MG63 (cell line): ENCODE measurements at places on chromosomes 6 and 20.

DNA sequence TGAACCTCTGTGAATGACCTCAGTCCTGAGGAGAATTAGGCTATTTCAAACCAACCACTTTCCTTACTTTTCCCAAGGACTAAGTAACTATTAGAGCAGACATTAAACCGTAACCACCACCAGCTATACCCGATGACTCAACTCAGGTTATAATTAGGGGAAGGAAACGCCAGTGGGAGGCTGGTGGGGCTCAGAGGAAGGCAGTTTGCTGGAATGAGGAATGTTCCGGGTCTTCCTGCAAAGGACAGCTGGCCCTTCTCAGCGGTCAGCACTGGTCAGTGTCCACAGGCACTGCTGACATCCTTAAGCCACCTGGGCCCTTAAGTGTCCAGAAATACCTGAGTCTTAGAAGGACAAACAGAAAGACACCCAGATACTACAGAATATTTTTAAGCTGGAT lies 515.2 kb downstream of the MAFB start:
- no peak for DNase-seq

- DNase-seq = no peak
Observed at GRCh38 chr20:6070829-6071695, 17.2 kb upstream of the LRRN4 start.

GRCh38 chr6:126374372-126374771 lies 34.5 kb downstream of the CENPW start:
- DNase-seq = no peak

GRCh38 chr6:11272491-11273192 lies 40.2 kb upstream of the NEDD9 start:
- DNase-seq = no peak

DNA sequence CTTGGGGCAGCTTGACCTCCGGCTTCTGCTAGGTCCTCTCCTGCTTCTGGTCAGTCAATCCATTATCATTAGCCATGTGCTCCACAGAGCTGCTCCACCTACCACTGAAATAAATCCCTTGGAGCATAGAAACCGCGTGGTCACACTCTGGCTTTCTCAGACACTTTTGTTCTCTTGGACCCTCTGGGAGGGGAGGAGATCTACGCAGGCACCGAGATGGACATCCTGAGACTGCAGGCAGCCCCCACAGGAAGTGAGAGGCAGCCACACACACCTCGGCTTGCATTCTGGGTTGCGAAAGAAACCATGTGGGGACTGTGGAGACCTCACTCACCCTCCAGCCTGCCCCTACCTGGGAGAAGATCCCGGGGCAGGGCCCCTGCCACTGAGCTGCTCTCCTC lies 79.5 kb downstream of the FYN start:
- DNase-seq = no peak

DNA sequence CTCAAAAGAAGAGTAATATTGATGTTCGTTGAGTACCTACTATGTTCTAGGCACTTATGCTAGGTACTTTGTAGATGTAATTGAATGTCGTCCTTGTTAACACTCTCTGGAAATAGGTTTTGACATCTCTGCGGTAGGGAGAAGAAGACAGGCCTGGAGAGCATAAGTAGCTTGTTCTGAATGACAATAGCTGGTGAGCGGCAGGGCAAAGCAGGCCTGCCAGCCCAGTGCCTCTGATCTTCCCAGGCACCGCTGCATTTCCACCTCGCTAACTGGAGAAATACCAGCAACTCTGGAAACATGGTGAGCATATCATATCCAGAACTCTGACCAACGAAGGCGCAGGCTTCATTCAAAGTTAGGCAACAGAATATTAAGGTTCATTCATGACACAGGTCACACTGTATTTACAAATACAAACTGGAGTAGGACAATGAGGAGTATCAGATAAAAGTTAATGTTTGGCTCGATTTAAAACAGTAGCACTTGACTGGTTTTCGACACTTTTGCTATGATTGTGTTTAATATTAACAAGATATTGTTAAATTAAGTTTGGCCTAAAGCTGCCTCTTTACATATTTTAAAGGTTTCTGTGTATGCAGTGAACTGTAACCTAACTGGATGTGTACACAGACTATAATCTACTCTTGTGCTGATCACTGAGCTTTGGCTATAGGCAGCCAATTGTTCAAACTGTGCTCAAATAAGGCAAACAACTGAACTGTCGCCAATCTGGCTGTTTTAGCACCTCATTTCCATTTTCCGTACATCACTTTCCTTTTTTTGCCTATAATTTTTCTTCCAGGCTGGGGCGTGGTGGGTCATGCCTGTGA lies 54.1 kb downstream of the PPP1R3G start:
- DNase-seq = no peak

DNA sequence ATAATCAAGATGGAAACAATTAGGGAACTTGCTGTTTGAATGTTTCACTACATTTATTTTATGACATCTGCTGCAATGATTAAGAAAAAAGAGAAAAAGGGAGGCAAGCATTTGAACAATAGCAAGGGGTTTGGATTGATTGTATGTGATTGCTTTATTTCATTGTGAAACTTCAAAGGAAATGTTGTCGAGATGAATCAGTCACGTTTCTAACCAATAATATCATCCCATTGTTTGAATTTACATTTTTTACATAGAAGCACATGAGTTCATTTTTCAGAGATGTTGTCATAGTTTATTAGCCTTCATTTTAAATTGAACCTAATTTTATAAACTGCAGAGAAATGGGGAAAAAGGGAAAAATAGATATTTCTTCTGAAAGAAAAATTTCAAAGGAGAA lies 572.0 kb downstream of the KIF16B start:
- no peak for DNase-seq

GRCh38 chr6:105644691-105645090 lies 241.8 kb upstream of the PREP start:
- no peak for DNase-seq

DNA sequence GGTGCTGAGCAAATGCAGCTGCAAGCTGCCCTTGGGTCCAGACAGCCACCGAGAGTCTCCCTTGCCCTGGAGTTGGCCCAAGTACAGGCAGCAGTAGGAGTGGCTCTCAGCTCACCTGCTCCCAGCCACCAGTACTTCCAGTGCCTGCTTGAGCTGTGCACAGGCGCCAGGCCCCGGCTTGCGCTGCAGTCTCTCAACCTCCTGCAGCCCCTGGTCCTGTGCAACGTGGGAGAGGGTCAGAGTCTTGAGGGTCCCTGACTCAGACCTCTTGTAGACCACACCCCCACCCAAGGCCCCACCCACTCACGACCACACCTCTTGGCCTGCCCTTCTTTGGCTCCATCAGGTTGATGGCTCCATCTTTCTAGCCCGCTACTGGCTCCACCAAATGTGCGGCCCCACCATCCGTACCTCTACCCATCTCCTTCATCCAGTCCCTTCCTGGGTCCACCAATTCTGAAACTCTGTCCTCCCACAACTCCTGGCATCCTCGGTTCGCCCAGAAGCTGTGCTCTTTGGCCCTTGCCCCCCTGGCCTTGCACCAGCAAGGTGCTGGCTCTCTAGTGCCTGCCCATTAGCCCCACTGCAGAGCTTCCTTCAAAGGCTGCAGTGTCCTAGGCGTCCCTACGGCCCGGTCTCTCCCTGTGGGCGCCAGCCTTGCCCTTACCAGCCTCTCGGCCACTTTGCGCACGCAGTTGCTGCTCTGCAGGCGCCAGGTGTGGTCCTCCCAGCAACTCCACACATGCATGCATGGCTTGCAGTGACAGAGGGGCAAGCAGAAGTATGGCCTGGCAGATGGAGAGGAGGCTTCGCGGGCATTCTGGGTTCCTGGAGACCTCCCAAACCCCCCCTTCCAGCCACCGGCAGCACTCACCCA lies 16.5 kb upstream of the SPAG4 start:
- DNase-seq = no peak

DNA sequence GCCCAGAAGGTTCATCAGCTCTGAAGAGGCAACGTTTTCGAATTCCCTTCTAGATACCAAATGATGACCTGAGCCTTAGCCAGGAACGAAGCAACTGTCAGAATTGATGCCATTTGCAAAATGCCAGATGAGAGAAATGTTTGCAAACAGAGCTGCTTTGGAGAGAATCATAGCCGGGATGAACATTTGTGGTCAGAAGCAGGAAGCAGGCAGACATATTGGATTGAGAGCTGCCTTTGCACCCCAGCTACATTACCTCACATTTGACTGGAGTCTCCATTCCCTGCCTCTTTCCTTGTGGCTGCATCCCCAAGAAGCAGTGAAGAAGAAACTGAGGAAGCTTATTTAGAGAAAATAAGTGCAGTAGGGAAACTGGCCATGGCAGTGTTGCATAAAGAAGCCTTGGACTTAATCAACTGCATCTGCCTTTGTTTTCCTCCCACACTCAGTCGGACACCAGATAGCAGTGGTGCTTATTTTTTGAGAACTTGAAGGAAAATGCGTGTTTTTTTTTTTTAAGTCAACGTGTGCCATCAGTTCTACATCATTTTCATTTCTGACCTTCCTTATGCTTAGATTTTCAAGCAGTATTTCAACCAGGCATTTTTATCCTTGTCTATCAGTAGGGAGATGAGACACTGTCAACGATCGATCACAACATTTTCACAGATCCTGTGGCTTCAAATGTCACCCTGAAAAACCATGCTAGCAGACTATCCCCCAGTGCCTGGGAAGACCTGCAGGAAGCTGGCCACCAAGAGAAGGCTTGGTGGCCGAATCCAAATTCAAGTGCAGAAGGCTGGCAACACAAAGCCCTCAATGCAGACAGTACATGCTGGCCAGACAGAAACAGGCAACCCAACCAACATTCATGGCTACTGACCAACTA lies 541.2 kb upstream of the JARID2 start:
- DNase-seq = no peak

DNA sequence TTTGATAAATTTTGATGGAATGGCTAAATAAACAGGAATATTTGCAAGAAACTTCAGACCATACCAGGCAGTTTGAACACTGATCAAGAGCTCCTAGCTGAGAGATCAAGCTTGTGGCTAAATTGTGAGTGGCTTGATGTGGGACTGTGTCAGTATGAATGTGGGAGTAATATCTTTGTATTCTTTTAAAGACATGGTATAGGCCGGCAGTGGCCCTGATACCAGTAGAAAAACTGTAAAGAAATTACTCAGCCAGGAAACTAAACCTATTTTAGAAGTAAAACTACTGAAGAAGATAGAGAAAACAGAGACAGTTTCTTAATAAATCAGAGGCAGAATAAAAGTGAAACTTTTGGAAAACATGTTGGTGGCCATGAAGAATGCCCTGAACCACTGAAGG lies 608.4 kb upstream of the SYNCRIP start:
- DNase-seq = no peak

GRCh38 chr6:75643173-75643572 lies 41.5 kb downstream of the SENP6 start:
- DNase-seq = no peak

DNA sequence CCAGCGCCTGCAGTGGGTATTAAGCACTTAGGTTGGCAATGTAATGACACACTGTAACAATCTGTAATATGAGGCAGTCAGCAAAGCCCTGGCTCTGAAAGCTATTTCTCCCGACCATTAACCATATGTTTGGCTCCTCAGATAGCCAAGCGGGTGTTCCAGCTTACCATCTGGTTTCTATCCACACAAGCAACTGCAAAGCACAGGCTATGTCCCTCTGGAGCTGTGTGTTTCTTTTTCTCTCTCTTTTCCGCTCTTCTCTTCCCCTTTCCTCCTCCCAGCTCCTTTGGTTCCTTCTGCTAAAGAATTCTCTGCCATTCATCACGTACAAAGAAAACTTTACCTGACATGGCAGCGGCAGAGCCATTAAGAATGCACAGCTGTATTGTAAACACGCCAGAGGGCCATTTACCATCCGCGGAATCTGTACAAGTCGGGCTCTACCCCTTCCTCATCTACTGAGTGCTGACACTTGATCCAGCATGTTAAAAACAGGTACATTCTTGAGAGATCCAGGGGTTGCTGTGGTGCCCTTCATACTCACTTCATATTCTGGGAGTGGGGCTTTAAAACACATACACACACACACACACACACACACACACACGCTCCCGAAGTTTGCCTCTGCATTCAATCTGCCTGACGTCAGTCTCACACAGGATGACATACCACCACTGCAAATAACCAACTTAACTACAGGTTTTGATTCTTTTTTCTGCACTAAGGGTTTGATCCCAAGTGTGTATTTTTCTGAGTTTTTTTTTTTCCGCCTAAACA lies 77.2 kb downstream of the BACH2 start:
- peak; percentile 79 for DNase-seq

DNA sequence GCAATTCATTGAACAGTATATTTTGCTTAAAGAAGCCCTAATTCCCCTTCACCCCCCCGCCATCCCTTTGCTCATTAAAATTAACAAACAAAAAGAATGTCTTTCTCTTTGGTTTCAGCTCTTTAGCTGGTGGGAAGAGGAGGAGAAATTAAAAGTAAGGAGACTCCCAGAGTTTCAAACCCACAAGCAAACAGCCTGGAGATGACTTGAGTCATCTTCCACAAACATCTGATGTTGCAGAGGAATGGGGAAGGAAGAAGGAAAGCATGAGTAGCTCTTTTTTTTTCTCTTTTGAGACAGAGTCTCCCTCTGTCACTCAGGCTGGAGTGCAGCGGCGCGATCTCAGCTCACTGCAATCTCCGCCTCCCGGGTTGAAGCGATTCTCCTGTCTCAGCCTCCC lies 189.6 kb downstream of the ADAT2 start:
- no peak for DNase-seq
